ENCODE measurements at places on chromosomes 13 and 19. TPM values are rescaled to one million over a fixed set of nuclear protein-coding genes. Genes with fewer than 3 reads are reported as not detected.

DNA sequence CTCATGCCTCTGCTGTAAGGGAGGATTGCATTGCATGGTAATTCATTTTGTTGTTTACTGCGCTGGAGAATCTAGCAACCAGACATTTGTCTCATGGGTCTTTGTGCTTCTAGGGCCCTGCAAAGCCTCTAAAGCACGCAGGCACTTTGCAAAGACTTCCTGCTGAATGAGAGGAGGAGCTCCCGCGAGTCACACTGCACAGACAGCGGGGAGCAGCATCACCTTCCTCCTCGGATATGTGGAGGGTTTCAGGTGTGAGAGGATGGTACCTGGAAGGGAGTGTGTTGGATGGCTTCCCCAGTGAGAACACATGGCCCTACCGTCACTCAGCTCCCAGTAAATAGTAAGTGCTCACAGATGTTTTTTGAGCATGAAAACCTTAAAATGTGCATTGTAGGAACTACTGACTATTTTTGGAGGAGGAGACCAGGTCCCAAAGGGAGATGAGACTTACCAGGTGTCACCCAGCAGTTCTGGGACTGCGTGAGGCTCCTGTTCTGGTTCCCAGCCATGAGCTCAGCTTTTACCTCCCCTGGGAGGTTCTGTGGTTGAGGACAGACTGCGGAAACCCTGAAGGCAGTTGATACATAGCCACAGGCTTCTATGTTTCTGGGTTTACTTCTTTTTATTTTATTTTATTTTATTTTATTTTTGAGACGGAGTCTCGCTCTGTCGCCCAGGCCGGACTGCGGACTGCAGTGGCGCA is 278.0 kb downstream of the FGF9 start:
- no peak for DNase-seq

Gene DCLK1
- total RNA-seq: 13.5 TPM

GRCh38 chr13:23959231-23959862 is 62.0 kb upstream of the C1QTNF9B start:
- DNase-seq: no peak

- DNase-seq: no peak
Observed at GRCh38 chr19:3849092-3849491, 19.7 kb downstream of the ZFR2 start.

GRCh38 chr19:6576869-6577475 is 14.0 kb downstream of the CD70 start:
- DNase-seq: no peak

DNA sequence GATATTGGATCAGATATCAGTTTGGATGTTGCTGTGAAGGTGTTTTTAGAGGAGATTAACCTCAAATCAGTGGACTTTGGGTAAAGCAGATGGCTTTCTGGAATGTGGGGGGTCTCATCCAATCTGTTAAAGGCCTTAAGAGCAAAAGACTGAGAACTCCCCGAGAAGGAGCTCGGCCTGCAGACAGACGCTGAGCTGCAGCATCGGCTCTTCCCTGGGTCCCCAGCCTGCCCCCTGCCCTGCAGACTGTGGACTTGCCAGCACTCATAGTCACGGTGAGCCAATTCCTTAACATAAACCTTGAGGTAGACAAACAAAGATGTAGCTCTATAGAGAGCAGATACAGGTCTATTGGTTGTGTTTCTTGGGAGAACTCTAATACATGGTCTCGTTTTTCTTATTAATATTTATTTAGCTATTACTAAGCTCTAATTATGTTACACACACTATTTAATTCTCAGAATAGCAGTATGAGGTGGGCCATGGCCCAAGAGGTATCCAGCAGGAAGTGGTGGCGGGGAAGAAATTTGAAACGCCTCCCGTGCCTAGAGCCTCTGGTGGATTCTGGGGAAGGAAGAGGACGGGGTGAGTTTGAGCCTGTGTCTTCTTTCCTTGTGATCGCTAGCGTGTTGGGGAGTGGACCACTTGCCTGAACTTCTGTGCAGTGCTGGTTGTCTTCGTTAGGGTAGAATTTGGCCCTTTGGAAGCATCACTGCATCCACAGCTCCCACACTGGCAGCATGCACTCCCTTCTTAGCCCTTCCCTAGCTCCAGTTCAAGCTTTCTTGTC is 305.3 kb downstream of the TEX29 start:
- no peak for DNase-seq

Gene OLFM4
- 0.47 TPM for total RNA-seq

Gene DENND1C
- 3.1 TPM for total RNA-seq

GRCh38 chr13:35791184-35791851 is 314.8 kb upstream of the MAB21L1 start:
- no peak for DNase-seq

DNA sequence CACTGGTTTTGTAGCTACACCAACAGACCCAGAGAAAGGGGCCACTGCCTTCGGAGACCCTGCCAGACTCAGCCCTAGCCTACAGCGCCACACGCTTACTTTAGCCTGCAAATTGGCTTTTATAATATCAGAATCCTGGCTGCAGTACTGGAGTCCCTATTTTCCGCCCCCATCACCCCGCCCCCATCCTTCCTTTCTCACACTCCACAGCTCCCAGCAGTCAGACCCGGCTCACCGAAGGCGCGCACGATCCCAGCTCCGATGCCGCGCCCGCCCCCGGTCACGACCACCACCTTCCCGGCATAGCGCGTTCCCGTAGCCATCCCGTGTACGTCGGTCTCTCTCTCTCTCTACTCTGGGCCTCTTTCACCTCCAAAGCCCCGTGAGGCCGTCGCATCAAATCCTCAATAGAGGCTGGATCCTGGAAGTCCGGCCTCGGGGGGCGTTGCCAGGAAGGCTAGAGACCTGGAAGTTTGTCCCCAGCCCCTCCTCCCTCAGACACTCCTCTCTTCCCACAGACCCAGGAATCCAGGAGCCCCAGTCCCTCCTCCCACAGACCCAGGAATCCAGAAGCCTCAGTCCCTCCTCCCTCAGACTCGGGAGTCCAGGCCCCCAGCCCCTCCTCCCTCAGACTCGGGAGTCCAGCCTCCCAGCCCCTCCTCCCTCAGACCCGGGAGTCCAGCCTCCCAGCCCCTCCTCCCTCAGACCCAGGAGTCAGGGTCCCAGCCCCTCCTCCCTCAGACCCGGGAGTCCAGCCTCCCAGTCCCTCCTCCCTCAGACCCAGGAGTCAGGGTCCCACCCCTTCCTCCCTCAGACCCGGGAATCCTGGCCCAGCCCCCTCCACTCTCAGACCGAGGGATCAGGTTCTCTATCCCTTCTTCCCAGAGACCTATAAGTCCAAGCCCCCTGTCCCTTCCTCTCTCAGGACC is at the start of gene HSD17B14:
TSS of gene HSD17B14 (minus strand) at position 403 of the 929 bp plus-strand sequence. CDS start at position 323, 80 bp downstream.
- DNase-seq: peak; percentile 61

Gene STK24
- total RNA-seq: 160 TPM

GRCh38 chr13:74073274-74073673 is 60.9 kb downstream of the KLF12 start:
- DNase-seq: no peak

DNA sequence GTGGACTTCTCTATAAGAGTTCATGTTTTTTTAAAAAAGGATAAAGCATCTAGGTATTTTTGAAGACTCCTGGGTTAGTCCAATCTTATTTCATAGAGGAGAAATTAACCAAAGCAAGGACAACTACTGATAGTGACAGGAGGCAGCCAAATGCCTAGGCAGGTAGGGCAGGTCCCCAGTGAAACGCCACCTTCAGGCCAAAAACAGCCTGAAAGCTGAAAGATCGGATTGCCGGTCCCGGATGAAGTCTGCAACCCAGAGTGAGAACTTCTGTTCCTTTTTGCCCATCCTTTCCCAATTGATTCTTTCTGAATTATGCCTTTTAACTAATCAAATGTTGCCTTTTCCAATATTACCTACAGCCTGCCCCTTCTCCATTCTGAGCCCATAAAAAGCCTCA is 6.1 kb upstream of the GGACT start:
- DNase-seq: no peak

Gene PTPRH
- 1.3 TPM for total RNA-seq

- no peak for DNase-seq
Observed at GRCh38 chr13:34435338-34435737, 506.7 kb upstream of the NBEA start.

Gene OVOL3
- not detected for total RNA-seq

- no peak for DNase-seq
Observed at GRCh38 chr19:32977280-32977679, 5.2 kb downstream of the FAAP24 start.

DNA sequence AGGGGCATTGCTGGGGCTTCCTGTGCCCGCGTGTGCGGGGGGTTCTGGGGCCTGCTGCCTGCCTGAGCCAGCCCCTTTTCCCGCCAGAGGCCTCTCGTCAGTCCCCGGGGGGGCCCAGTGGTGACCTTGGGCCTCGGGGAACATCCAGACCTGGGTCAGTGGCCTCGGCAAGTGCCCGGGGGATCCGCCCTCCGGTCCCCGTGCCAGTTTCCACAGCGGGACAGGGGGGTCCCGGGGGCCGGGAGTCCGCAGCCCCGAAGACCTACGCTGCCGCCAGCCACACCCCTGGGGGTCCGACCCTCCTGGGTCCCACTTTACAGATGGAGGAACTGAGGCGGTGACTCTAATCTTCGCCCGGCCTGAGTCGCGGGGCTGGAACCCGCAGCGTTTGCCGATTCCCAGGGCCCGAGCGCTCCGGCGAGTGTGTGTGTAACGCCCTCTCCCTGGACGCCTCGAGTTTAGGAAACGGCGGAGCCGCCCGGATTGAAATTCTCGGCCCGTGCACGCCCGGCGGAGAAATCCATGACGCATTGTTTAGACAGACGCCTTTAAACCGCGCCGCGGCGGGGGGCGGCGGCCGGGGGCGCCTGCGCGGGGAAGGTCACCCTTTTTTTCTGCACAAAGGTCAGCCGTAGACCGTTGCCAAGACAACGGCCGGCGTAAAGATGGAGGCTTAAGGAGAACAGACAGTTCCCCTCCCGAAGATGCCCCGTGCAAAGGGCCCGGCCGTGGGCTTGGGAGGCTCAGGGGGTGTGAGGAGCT is 39.3 kb downstream of the EFNA2 start:
- DNase-seq: peak; percentile 81

DNA sequence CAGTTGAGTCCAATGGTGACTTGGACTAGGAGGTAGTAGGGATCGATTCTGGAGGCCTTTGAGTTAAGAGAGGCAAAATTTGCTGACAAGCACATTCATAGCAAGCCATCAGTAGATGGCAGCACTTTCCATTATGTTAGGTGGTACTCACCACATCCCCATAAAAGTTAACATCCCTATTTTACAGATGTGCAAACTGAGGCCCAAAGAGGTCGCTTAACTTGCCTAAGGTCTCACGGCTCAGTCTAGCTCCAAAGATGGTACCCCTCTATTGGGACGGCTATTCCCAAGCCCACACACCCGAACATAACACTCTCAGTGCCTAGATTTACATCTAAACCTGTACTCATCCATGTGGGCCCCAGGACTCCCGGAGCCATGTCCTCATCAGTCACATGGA is 21.5 kb upstream of the FOSB start:
- no peak for DNase-seq

GRCh38 chr19:873561-874041 is 14.1 kb downstream of the CFD start:
- DNase-seq: no peak

- no peak for DNase-seq
Observed at GRCh38 chr13:28528848-28529247, 33.9 kb upstream of the FLT1 start.

DNA sequence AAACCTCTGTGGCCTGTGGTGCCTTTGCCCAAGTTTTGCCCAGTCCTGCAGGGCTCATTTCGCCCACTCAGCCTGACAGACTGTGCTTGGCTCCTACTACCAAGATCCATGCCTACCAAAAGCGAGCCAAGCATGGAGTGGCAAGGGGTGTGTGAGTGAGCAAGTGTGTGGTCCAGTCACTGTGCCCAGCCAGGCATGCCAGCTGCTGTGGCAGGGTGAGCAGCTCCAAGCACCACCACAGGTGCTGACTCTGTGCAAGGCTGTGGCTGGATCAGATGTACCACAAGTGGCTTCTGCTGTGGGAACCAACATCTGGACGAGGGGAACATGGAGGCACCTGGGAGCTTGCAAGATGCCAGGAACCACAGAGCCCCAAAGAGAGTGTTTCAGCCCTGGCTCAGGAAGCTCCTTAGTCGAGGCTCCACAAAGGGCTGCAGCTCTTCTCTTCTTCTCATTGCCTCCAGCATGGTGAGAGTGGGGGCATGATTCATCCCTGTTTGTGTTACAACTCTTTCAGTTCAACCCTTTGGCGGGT is 1564.2 kb upstream of the MIR17HG start:
- no peak for DNase-seq

GRCh38 chr19:47802521-47803043 is 1.8 kb downstream of the TPRX1 start:
- DNase-seq: no peak

DNA sequence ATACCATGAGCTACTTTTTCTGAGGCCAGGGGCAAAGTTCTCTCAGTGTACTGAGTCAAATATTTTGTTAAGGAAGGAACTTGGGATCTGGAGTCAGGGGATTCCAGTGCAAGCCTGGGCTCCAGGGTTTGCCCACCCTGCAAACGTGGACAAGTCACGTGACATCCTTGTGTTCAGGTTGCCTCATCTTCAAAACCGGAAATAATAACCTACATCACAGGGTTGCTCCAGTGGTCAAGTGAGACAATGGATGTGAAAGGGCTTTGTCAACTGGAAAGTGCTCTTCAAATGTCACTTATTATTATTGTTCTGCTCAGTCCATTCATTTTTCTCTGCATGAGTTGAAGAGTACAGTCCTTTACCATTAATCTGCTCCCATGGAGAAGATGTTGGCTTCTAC is 414.9 kb downstream of the COG6 start:
- no peak for DNase-seq

GRCh38 chr19:17243830-17244617 is 1.7 kb downstream of the NR2F6 start:
- no peak for DNase-seq

Gene CCDC70
- not detected for total RNA-seq

GRCh38 chr13:99214232-99214631 is 13.6 kb downstream of the UBAC2 start:
- DNase-seq: no peak
